Right atrium auricular region (tissue), 2 donors: ENCODE measurements at places on chromosomes 1 and 21. TPM values are rescaled to one million over a fixed set of nuclear protein-coding genes. Genes with fewer than 3 reads are reported as not detected.

Gene EPHA2
- 17.5 TPM for total RNA-seq

DNA sequence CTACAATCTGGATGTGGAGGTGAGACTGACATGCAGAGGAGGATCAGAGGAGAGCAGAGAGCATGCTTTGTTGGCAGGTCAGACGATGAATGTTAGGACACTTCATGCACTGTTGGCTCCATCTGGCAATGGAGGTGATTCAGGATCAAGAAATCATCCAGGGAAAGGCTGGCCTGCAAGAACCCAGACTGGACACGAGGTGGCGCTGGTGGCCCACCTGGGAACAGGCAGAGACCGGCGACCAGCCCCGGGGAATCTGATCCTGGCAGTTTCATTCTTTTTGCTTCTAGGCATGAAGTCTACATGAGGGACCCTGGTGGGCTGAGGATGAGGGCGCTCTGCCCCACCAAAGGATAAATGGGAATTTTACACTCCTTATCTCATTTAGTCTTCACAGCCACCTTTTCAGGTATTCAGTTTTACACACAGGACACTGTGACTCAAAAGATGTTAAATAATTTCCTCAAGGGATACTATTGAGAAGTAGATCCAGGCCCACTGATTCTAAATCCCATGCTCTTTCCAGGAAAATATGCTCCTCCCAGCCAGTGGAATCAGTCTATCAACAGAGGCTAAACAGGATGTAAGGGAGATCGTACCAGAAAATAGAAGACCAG lies 26.2 kb upstream of the SCMH1 start:
- peak; percentile 88 for DNase-seq

DNA sequence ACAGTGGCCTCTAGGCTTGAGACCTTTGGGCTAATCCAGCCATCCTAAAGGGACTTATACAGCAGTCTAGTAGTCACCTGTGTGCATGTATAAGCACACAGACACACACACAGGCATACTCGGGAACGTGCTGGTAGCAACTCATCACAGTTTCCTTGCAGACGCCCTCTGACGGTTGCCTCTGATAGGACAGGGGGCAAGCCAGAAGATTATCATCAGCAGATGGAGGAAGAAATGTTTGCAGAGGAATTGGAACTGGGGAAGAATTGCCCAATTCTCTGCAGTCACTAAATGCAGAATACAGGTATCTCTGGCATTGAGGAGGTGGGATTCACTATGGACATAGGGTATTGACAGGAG lies 222.2 kb downstream of the C1orf94 start:
- DNase-seq: no peak

GRCh38 chr1:87686671-87687070 lies 358.0 kb downstream of the LMO4 start:
- no peak for DNase-seq

GRCh38 chr1:209756615-209757445 lies 977 bp downstream of the TRAF3IP3 start:
- no peak for DNase-seq

- peak; percentile 90 for DNase-seq
Observed at GRCh38 chr1:20574686-20575540, 14.0 kb upstream of the CDA start.

Gene CRABP2
- total RNA-seq: 2.5 TPM

Gene DCST2
- not detected for total RNA-seq

DNA sequence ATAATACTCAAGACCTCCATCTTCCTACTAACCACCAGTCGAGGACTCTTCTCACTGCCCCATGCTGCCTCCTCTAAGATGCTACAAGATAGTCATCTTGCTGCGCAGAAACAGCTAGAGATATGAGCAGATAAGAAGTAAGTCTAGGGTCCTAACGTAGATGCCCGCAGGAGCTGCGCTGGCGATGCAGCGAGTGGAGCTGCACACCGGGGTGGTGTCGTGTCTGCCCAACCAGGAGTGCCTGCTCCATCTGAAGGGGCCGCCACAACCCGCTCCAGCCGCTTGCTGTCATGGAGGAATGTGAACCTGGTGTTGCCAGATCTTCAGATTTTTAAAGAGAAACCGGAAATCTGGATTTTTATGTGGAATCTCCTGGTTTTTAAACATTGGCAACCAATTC lies 175.1 kb downstream of the VPS13D start:
- no peak for DNase-seq

DNA sequence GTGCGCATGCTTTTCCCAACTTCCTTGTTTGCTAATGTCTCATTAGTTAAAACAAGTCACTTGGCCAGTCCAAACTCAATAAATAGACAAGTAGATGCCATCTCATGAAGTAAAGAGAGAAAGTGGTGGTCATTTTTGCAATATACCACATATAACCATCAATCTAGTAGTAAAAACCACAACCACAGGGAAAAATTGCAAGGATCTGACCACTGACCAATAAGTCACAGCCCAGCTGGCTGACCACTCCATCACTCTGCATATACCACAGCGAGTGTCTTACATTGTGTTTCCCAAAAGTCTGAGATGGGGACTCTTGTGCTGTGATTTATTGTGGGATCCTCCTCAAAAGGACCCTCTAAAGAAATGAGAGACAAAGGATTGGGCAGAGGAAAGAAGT lies 76.0 kb downstream of the FH start:
- no peak for DNase-seq

DNA sequence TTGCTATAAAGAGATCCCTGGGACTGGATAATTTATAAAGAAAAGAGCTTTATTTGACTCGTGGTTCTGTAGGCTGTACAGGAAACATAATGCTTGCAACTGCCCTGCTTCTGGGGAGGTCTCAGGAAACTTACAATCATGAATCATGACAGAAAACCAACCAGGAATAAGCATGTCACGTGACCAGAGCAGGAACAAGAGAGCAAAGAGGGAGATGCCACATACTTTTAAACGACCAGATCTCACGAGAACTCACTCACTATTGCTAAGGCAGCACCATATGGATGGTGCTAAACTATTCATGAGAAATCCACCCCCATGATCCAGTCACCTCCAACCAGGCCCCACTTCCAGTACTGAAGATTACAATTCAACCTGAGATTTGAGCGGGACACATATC lies 49.8 kb upstream of the RCC1 start:
- no peak for DNase-seq

Gene PRRC2C
- total RNA-seq: 45.2 TPM

DNA sequence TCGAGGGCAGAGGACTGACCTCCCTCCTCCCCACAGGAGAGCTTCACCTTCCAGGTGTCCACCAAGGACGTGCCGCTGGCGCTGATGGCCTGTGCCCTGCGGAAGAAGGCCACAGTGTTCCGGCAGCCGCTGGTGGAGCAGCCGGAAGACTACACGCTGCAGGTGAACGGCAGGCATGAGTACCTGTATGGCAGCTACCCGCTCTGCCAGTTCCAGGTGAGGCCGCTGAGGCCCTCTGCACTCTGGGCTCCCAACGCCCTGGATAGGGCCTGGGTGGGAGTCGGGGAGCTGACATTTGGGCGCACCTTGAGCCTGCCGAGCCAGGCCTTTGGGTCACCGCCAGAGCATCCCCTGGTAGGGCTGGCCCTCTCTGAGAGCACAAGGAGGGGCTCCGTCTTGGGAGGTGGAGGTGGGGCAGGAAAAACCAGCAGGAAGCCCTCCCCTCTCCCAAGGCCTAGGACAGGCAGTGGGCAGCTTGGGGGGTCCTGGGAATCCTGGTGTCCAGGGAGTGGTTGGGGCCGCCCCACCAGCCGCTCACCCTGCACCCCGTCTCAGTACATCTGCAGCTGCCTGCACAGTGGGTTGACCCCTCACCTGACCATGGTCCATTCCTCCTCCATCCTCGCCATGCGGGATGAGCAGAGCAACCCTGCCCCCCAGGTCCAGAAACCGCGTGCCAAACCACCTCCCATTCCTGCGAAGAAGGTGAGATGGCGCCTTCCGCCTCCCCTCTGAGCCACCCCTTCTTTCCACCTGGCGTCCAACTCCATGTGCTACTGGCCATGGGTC lies 65.1 kb downstream of the PIK3CD start:
- no peak for DNase-seq

DNA sequence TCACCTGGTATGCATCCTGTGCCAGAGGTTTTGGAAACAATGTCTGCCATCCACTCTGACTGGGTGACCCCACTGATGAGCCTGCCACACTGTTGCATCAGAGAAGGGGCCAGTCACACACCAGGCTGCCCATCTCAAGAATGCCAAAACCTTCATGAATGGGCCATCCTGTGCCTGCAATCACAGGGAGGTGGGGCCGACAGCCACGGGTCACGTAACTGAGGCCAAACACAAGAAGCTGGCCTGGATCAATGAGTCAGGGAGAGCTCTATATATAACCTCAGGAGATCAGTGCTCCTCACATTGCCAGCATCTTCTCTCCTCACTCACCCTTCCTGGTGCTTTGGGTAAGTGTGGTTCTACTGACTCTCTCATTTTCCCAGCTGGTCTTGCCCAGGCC lies at the start of gene LORICRIN:
Gene LORICRIN (plus strand): TSS at position 301 of the 400 bp plus-strand sequence. CDS start 1,263 bp downstream, outside the sequence.
- no peak for DNase-seq

DNA sequence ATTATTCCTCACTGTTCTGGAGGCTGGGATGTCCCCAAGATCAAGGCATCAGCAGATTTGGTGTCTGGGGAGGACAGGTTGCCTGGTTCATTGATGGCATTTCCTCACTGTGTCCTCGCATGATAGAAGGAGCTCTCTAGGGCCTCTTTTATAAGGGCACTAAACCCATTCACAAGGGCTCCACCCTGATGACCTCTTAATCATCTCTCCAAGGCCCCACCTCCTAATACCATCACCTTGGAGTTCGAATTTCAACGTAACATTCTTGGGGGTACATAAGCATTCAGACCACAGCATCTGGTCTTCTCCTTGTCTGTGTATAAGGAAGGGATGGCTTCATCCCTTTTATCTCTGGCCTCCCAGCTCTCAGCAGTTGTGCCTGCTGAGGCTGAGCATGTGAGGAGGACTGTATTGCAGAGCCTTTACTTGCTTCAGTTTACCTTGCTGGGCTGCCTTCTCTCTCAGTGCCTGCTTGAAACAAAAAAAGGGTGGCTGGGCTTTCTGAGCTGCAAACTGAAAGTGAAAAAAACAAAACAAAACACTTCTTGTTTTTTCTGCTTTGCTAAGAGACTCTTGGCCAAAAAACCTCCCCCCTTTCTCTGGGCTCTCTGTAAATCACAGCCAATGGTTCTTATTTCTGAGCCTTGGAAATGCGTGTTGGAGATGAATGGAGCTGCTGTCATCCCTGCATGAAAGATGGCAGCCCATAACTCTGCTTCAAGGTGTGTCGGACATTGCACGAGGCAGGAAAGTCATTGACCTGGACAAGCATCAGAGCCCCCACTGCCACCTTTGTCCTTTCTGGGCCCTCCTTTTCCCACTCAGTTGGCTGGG lies 75.8 kb downstream of the RHOU start:
- no peak for DNase-seq

GRCh38 chr1:17502326-17502778 lies 37.1 kb upstream of the ARHGEF10L start:
- peak; percentile 88 for DNase-seq
